LHCN-M2 (cell line): ENCODE measurements at places on chromosomes 5 and 9. TPM values are rescaled to one million over a fixed set of nuclear protein-coding genes. Genes with fewer than 3 reads are reported as not detected.

SDHA gene
- total RNA-seq, result 72.8 and 78.4 TPM in 2 replicates

- DNase-seq, result peak; percentile 17
These were observed 37.3 kb downstream of the STK10 start for GRCh38 chr5:172150514-172151425.

GRCh38 chr5:139668064-139668880 lies 20.1 kb downstream of the CXXC5 start:
- peak; percentile 59 for DNase-seq

- no peak for DNase-seq
These were observed 7.9 kb downstream of the TJP2 start for GRCh38 chr9:69181908-69182353.

GRCh38 chr5:7884491-7885267 lies 15.7 kb downstream of the MTRR start:
- no peak for DNase-seq

DNA sequence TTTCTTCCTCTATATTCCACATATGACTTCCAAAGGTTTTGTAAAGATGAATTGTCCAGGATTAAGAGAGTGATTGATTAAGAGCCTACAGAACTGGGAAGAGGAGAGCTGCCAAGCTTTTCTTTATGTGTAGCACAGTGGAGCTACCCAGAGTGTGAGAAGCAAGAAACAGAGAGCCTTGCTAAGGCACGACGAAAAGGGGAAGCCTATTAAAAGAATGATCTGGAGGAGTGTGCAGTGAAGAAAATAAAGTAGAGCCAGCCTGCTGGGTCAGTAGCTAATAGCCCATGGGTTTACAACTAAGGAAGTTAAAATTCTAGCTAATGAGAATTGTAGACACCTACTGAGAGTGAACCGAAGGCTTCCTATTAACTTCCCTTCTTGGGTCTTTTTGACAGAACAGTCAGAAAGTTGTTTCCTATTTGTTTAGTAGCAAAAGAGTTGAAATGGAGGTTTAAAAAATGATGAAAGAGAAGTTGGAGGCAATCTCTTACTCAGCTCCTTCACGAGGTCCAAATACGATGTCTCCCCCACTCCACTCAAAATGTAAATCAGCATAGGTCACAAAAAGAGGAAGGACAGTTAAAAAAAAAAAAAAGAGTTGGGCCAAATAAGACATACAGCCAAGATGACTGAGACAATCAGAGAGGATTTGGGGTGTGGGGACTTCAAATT lies 957 bp upstream of the PRR16 start:
- no peak for DNase-seq

GRCh38 chr5:106940986-106941385 lies 729.8 kb downstream of the EFNA5 start:
- peak; percentile 25 for DNase-seq

DNA sequence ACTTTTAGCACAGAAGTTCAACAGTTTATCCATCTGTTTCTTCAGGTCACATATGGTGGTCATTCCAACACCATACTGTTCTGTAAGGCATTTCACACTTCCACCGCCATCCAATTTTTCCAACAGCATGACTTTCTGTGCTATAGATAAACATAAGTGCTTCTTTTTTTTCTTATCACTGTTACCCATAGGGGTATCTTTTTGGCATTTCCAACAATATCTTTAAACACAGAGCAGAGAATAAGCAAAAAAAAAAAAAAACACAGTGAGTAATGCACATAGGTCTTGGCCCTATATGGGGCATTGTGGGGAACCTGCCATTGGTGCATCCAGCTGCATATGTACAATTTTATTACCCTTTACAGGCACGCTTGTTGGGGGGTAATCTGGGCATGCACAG lies 12.2 kb upstream of the ZNF367 start:
- no peak for DNase-seq

DNA sequence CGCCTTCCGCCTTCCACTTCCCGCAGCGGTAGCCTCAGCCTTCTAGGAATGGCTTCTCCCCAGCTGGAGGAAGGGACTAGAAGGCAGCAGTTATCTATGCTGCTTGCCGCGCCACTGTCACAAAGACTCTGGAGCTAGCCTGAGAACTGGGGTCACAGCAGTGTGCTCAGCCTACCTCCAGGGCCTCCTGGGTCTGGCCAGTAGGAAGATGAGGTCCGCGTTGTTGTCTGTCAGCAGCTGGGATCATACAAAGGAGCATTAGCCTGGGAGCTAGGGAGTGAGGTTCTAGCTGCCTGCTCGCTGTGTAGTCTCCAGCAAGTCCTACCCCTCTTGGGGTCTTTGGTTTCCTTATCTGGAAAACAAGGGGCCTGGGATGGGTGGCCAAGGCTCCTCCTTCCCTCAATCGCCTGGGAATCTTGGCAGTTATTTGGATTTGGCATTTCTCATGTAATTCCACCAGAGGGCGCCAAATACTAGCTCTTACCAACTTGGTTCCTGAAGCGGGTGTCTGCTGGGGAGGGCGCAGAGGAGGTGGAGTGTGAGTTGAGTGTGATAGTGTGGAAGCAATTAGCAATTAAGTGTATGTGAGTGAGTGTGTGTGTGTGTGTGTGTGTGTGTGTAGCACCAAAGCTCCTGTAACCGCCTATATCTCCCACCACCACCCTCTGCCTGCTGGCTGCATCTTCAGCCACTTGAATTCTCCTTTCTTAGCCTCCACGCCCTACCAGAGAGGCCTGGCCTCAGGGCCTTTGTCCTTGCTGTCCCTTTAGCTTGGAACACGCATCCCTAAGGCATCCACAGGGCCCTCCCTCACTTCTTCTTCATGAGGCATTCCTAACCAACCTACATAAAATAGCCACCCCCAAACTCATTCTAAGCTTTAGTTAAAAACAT lies 97.1 kb downstream of the ENTREP1 start:
- DNase-seq, result peak; percentile 53

GRCh38 chr5:110514030-110514429 lies 212.4 kb downstream of the TMEM232 start:
- no peak for DNase-seq

TMEM215 gene
- total RNA-seq, result not detected in 2 replicates

FNBP1 gene
- total RNA-seq, result 11.5 and 16.8 TPM in 2 replicates

GRCh38 chr9:129617167-129617566 lies 3.7 kb downstream of the C9orf50 start:
- peak; percentile 66 for DNase-seq

NTNG2 gene
- 2.2 and 2.4 TPM in 2 replicates for total RNA-seq

- DNase-seq, result no peak
These were observed 45.6 kb upstream of the SPTLC1 start for GRCh38 chr9:92160786-92161185.

GRCh38 chr5:137572042-137572695 lies 73.0 kb upstream of the SPOCK1 start:
- DNase-seq, result peak; percentile 9

GRCh38 chr5:32589942-32590869 lies 4.8 kb downstream of the SUB1 start:
- peak; percentile 68 for DNase-seq

GRCh38 chr9:108579757-108580439 lies 275.9 kb downstream of the ACTL7B start:
- peak; percentile 86 for DNase-seq

DNA sequence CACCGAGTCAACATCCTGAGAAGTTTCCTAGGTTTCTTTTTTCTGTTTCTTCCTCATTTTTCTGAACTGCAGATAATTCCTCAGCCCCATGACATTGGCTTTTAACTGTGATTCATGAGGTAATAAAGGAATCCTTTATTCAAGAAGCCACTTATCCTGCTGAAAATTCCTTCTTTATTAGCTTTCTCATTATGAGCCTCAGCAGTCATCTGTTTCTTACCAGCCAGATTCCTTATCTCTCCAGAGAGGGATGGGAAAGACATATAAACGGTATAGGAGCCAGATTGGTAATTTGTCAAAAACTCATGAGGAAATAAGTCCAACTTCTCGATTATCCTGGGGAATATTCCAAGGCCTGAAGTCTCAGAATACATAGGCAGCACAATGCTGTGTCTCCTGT lies 465.4 kb downstream of the ICE1 start:
- no peak for DNase-seq

TMC1 gene
- total RNA-seq, result not detected in 2 replicates

DNA sequence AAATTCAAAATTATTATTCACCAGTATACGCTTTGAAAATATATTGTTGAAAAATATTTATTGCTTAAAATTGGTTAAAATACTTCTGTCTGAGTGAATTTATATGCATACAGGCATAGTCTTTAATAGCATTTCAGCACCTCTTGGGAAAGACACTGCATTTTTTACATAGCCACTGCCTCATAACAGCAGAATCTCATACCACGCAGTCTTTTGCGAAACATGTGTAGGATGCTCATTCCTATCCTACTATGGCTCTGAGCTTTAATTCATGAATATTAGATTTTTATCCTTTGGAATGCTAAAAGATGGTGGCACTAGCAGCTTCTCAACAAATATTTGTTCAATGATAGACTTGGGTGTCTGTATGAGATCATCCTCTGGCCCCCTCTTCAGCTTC lies 94.0 kb upstream of the SH3GL2 start:
- no peak for DNase-seq

GRCh38 chr9:84759300-84759750 lies 89.8 kb downstream of the NTRK2 start:
- DNase-seq, result no peak

CYSRT1 gene
- total RNA-seq, result 4.1 and 4.4 TPM in 2 replicates

DNA sequence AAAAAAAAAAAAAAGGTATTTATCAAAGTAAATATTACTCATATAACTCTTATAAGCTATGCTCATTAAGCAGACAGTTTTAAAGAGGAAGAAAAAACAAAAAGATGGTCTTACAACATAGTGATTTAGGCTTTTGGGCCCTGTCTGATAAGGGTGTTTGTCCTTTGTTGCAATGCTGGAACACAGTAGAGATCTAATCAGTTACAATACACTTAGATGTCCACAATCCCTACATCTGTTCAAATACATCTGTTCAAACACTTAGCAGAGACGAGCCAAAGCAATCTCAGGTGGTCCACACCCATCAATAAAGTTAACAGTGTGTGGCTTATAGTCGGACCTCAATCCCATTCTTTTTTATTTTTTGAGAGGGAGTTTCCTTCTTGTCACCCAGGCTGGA lies 11.0 kb downstream of the PRXL2C start:
- no peak for DNase-seq

DNA sequence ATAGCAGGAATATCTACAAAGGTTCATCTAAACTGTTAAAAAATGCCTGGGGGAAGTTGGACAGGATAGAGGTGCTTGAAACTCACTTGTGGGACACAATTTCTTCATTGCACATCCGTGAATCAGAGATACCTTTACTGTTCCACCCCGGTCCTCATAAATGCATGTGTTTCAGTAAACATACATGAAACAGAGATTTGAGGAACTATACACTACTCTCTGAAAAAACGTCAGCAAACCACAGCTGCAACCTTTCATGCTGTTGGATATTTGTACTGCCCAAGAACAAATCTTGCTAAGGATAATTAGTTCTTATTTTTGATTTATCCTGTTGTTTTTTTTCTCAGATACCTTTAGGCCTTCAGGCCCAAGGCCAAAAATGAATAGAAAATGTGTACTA lies 337.3 kb downstream of the KDM4C start:
- no peak for DNase-seq

DNA sequence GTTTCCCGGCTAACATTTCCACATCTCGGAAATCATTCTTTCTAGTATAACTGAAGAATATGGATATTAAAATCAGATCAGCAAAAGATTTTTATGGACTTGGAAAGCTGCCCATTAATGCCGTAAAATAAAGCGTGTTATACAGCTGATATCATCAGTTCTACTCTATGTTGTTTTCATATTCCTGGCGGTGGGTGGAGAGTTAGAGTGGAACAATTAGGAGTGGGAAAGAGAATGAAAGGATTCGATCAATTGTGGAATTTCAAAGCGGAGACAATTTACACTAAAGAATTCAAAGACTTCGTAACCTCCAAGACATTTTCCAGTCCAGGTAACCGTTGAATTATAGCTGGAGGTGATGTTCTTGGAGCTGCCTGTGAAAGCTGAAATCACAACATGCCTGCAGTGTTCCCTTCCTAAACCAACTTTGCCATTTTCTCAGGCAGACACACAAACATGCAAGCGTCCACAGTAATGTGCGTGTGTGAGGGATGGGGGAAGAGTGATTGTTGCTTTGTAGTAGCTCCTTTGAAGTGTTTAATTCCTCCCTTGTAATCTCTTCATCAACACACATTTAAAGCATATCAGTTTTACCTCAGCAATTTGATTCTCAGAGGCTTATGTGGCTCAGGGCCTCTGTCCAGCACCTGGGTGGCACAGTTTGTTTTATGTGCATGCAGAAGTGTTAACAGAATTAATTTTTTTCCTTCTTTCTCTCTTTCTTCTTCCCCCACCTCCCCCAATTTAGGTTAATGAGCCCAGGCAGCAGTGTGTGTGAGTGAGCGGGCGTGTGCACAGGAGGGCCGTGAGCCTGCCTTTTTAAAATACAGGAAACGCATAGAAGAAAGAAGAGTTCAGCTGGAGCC lies 544.1 kb downstream of the RAB3C start:
- peak; percentile 27 for DNase-seq

DNA sequence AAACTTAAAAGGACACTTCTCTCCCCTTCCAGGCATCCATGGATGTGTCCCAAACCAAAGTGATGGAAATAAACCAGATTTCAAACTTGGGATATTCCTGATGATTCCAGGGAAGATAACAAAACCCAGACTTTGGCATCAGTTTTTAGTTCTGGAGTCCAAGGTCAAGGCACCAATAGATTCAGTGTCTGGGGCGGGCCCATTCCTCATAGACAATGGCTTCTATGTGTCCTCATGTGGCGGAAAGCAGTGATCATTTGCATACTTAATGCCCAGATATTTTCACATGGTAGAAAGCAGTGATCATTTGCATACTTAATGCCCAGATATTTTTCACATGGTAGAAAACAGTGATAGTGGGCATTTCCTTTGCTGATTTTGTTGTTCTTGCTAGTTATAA lies 151.4 kb upstream of the DAP start:
- DNase-seq, result no peak

- DNase-seq, result no peak
These were observed 24.3 kb upstream of the CXCL14 start for GRCh38 chr5:135602882-135603721.

RANBP17 gene
- 0.86 and 4.6 TPM in 2 replicates for total RNA-seq

GRCh38 chr5:80048084-80048780 lies 13.1 kb downstream of the THBS4 start:
- no peak for DNase-seq

PCDHA12 gene
- total RNA-seq, result not detected in 2 replicates

- DNase-seq, result no peak
These were observed 25.8 kb downstream of the COL23A1 start for GRCh38 chr5:178564397-178564796.

DNA sequence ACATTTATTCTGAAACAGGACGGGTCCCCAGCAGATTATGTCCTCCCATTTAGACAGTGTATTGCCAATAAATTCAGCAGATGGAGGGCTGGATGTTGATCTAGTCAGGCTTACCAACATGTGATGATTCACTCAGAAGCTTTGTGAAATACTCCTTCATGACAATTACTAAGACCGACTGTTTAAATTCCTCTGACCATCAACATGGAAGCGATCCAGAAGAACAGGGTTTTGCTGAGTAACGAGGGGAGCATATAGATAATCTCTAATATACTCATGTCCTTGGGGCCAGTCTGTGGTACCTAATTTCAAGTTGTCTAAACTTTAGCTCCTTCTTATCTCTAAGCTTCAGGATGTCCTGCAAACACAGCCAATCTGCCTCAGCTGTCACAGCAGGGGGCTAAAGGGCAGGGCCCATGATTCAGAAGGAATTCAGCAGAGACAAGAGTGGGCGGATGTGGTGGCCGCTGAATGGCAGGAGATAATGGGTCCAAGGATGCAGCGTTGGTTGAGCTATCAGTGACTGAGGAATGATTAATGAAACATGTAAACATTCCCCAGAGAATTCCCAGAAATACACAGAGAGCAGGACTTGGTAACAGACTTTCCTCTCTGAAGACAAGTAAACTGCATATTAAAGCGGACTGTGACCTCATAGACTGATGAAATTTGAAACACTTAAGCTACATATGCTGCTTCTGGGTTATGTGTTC lies 109.4 kb downstream of the ANKRD55 start:
- peak; percentile 99 for DNase-seq

- no peak for DNase-seq
These were observed 596 bp downstream of the ENTREP1 start for GRCh38 chr9:69325409-69326212.
